Iris pigment epithelial cell (primary cell): ENCODE measurements at places on chromosomes 6 and 20.

DNA sequence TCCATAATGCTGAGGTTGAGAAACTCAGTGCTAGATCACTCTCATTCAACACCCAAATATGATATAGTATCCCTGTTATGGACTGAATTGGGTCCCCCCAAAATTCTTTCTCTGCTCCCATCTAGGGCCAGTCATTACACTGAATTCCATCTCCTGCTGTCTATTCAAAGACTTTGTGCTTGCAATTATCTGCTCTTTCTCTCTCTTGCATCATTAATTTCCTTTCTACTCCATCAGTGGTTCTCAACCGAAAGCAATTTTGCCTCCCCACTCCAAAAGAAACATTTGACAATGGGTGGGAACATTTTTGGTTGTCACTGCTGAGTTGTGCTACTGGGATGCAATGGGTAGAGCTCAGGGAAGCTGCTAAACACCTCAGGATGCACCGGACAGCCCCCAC is 271.5 kb upstream of the CDYL start:
- DNase-seq = no peak

DNA sequence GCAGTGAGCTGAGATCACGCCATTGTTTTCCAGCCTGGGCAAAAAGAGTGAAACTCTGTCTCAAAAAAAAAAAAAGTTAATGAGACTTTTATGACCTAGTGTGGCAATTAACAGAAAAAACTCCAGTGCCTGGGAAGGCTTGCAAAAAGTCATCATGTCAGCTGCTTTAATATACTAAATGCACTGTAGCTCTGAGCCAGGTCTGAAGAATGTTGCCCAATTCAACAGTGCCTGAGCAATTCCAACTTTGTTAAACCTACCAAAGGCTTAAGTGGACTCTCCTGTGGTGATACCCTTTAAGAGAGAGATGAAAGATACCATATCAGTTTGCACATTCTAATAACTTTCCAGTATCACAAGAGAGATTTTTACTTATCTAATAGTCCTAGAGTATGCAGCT is 6.5 kb upstream of the ROS1 start:
- DNase-seq = no peak

DNA sequence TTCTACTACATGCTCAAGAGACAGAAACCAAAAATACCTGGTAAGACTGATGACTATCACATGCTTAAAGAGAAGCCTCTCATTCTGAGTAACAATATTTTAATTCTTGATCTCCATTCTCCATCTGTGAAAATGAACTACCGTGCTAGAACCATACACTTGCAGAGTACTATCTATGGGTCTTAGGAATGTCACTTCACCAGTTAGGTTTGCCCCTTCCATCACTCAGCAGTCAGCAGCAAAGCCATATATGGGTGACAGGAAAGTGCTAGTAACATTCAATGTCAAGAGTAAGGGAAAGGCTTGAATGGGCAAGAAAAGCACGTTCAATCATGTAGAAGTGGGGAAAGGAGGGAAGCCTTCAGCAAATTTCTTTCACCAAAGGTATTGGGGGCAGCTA is 2.3 kb downstream of the DNAAF9 start:
- no peak for DNase-seq

- DNase-seq = no peak
Measured at GRCh38 chr20:47481330-47482216, 20.1 kb upstream of the NCOA3 start.

DNA sequence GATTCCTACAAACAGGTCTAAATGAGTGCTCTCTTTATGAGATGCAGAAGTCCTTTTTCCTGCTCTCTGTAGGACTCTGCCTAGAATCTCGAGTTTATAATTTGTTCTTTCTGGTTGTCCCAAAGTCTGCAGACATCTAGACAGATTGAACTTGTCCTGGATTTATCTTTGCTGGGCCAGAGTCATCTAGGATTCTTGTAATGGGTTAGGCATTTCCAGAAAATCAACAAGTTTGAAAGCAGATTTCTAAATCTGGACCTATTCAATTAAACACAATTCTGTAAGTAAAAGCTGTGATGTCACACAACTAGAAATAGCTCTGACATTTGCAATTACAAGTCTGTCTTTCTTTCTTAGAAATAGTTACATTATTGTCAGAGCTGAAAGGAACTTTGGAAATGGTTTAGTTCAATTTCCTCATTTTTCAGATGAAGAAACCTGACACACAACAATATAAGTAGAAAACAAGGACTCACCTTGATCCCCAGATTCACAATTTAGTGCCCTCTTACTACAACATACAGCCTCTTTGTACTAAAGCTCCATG is 4.2 kb upstream of the RSPO3 start:
- no peak for DNase-seq

GRCh38 chr6:68741501-68742386 is 106.7 kb downstream of the ADGRB3 start:
- DNase-seq = no peak

- DNase-seq = no peak
Measured at GRCh38 chr6:16783509-16783908, 22.2 kb upstream of the ATXN1 start.

DNA sequence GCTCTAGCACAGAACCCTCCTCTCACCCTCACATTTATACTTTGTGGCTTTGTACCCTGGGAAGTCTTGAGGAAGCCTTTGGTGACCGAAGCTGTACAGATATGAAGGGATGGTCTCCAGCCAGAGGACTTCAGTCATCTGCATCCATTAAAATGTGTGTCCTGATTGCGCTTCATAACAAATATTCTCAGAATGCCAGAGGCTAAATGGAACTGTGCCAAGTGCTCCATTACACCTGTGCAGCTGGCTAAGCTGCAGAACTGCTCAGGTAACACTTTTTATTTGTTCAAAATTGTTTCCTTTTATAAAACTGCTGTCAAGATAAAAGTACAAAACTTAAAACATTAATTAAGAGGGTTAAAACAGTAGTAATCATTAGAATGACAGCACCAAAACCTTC is 22.3 kb downstream of the TPBG start:
- no peak for DNase-seq

DNA sequence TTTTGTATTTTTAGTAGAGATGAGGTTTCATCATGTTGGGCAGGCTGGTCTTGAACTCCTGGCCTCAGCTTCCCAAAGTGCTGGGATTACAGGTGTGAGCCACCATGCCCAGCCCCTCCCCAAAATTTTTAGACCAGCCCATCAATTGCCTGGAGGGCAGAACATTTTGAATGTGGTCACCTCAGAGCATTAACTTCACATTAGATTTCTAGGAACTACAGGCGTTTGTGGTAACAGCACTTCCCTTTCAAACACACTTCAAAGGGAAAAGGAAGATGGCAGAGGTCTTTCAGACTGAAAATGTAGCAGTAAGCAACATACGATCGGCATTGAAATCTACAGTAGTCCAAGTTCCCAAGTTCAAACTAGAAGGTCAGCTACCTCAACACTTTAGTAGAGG is 12.3 kb upstream of the SLA2 start:
- DNase-seq = no peak

- DNase-seq = peak; percentile 90
Measured at GRCh38 chr6:152380351-152380767, 256.8 kb downstream of the SYNE1 start.

- DNase-seq = peak; percentile 28
Measured at GRCh38 chr20:47230811-47231256, 125.7 kb downstream of the ZMYND8 start.

DNA sequence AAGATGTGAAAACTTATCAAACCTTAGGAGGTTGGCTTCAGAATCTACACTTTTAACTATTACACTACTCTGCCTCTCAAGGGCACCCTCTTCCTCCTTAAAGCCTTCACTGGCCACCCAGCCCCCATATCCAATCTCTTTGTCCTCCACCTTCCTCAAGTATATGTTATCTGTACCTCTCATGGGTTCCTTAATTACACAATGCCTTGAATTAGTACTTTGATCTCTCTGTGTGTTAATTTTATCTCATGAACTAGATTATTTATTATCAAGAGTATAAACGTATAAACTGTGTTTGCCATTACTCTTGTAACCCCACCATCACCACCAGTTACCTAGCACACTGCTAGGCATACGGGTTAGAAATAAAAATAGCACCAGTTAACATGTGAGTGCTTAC is 83.3 kb downstream of the NCR2 start:
- no peak for DNase-seq

GRCh38 chr6:157145656-157146285 is 177.5 kb downstream of the TMEM242 start:
- DNase-seq = peak; percentile 58

DNA sequence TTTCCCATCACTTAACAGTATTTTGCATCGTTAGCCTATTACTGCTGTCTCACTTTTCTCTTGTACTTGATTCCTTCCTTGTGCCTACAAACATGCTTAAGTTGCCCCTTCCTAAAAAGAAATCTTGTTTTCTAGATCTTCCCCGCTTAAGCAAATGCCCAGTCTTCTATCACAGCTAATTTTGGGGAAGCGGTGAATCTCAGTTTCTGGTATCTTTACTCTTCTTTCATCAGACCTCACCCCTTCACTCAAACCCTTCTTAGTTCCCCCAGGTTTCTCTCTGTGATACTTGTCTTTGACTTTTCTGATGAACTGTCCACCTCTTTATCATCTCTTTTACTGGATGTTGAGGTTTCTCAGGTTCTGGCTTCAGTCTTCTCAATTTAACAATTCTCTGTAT is 14.2 kb downstream of the VAPB start:
- DNase-seq = no peak

DNA sequence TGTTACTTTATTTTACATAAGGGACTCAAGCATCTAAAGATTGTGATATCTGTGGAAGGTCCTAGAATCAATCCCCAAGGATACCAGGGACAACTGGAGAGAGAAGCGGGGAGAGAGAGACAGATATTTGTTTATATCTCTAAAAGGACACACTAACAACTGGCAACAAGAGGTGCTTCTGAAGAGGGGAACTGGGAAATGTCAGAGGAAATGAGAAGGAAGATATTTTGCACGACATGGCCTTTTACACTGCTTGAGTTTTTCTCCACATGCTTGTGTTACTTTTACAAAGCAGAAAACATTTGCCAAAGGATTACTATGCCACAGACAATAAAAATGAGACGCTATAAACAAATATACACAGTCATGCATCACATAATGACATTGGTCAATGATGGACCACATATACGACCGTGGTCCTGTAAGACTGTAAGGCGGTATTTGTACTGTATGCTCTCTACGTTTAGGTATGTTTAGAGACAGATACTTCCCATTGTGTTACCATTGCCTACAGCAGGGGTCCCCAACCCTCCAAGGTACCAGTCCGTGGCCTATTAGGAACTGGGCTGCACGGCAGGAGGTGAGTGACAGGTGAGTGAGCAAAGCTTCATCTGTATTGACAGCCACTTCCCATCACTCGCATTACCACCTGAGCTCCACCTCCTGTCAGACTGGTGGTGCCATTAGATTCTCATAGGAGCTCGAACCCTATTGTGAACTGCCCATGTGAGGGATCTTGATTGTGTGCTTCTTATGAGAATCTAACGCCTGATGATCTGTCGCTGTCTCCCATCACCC is 64.6 kb upstream of the PTPN1 start:
- DNase-seq = no peak

DNA sequence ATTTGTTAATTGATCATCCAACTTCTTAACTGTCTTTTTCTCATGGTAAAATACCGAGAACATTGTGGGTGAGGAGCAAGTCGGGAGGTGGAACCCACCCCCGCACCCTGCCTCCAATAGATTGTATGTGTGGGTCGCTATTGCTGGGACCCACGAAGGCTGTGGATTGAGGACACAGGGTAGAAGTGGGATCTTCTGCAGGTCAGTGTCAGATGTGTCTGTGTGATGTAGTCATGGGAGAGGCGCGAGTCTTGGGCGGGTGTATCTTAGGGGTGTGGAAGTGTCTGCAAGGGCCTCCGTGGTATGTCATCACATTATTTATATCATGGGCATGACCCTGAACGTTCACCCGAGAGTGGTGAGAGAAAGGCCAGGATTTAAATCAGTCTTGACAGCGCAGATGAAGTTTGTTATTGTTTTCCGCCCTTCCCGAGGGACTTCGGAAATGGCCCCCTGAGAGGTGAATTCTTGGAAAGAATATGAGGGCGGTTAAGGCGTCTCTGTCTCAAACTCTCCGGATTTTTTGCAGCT is 472 bp upstream of the PAQR8 start:
- DNase-seq = peak; percentile 22

GRCh38 chr20:16419138-16419715 is 154.0 kb downstream of the KIF16B start:
- no peak for DNase-seq

GRCh38 chr6:169132352-169132940 is 121.2 kb downstream of the THBS2 start:
- peak; percentile 27 for DNase-seq

- DNase-seq = no peak
Measured at GRCh38 chr20:8386991-8387390, 254.9 kb downstream of the PLCB1 start.

DNA sequence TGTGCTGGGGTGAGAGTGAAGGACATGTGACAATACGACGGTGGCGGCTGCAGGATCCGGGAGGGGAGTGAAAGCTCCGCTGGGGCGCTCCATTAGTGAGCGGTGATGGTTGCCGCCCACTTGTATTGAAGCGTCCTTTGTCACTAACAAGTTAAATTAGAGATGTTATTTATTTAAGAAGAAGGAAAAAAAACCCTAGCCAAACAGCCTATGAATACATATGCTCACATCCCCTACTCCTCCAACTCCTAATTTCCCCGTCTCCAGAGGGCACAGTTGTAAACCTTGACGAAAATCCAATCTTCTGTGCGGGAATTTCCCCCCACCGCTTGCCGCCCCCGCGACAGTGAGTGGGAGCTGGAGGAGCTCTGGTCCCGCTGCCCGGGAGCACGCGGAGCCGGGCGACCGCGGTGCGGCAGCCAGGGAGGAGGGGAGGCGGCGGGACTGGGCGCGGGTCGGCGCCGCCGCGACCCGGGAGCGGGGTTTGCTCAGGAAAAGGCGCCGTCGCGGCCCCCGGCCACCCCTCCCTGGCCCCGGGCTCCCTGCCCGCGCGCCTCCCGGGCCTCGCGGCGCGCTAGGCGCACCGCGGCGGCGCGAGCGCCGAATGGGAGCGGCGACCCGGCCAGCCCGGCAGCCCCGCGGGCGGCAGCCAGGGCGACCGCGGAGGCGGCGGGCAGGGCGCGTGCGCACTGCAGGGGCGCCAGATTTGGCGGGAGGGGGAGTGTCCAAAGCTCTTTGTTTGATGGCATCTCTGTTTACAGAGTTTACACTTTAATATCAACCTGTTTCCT is at the start of gene MYB:
Gene MYB, plus strand, starts transcription at position 767 of the 791 bp plus-strand sequence. CDS start 206 bp downstream, outside the sequence.
- DNase-seq = peak; percentile 45

DNA sequence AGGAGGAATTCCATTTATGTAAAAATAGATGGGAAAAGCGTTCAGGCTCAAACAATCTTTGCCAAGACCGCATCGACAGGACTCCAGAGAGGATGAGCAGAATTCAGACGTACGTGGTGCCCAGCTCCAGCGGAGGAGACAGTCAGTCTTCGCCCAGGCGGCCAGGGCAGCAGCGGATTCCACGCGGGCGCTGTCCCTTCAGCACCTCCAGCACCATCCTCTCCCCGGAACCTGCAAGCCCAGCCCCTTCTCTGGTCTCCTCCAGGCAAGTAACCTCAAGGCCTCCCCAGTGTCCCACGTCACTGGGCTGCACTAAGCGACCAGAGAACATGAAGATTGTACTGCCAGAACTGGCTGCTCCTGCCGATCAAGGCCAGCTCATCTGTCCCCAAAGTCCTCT is 2.8 kb upstream of the KCNQ2 start:
- peak; percentile 32 for DNase-seq
